ENCODE measurements at places on chromosomes 4 and X.

DNA sequence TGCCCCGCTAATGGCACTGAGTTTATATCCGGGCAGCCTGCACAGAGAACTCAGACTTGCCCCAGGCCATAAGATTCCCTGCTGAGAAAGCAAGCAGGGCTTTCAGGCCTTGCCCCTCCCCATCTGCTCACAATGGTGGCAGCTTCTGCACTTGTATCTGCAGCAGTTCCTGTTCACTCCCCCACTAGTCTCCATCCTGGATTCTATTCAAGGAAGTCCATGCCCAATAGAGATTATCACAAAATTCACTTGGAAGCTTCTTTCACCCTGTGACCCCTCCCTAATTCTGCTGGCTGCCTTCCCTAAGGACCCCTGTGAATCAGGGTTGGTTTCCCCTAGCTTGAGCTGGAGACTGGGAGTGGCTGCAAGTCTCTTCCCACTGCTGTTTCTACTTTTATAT, 34.5 kb upstream of the UCP1 start:
- no peak for DNase-seq

DNA sequence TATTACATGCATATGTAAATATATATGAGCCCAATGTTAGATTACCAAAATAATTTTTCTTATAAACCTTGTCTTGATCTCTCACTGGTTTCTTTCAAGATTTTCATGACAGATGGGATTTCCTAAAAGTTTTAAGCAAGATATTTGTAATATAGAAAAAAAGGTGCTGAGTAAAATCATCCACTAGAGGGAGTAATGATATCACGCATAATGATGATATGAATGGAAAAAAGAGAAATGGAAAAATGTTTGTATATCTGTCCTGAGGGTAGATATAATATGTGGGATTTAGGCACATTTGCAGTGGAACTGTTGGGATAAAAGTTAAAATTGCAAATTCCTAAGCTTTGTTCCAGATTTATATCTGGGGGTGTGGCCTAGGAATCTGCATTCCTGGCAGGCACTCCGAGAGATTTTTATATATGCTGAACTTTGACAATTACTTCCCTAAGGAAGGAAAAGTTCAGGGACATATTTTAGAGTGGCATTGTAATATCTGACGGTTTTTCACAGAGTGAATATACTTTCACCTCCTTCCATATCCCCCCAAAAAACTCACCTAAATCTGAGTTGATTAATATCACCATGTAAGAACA, 60.5 kb downstream of the TMA16 start:
- DNase-seq, result no peak

DNA sequence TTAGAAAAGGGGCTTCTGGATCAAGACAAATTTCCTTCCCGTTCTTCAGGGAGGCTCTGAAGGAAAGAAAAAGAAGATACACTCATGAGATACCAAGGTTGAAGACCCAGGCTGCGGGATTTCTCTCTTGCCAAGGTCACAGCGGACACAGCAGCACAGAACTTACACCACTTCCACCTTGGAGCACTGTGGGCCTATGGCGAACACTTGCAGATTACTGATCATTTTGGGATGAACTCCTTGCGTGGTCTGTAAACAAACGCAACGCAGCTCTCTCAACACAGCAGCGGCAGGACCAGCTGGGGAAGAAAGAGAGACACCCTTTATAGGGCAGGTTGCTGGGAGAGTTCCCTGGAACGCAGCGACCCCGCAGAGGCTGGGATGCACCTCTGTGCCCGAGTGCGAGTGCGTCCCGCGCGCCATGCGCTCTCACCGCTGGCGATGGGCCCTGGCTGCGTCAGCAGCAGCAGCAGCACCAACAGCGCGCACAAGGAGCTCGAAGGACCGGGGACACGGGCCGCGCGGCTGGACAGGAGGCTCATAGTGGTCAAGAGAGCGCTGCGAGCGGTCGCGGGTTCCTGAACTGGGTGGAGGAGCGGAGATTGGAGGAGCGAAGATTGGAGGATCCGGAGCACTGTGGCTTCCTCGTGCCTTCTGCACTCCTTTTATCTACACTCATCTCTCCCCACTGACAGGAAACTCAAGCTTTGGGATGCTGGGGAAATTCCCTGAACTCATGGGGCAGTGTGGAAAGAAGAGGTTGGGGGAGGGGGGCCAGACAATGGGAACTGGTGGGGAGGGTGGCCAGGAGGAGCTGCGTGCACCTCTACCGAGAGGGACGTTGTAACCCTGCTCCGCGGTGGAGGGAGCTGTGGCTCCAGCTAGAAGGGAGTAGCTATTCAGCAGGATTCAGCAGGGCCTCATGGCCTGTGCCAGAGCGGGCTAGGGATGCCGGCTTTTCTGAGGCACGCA, at the start of gene CXCL5:
CXCL5 (minus strand) TSS at position 638 of the 972 bp plus-strand sequence; CDS start at position 542, 96 bp downstream.
- no peak for DNase-seq

GRCh38 chrX:31929366-31929765, 857.5 kb upstream of the FTHL17 start:
- no peak for DNase-seq

DNA sequence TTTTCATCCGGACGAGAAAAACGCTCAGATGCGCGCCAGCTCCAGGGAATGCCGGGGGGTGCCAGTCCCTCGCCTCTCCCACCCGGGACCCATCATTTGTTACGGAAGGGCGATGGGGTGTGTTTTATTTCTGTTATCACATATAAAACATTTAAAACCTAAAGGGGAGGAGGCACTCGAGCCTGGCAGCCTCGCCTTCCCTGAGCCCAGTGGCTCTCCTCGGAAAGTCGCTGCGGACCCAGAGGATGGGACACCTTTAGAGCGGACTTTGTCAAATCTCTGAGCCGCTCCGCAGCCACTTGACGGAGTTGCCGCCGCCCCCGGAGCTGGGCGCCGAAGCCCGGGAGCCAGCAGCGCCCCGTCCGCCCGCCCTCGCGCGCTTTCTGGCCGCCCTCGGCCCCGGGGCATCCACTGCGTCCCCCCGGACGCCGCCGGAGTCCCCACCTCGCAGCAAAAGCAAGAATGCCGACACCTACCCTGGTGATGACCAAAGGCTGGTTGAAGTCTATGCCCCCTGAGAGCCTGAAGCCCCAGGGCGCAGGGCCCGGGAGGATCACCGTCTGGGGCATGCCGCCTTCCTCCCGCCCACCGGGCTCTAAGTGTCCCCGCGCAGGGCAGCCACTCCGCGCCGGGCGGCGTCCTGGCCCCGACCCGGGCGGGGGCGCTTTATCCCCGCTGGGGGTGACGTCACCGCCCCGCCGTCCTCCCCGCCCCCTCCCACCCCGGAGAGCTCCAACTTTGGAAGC, at the start of gene PDLIM3:
PDLIM3 (minus strand) TSS at position 642 of the 746 bp plus-strand sequence; CDS start at position 569, 73 bp downstream.
- DNase-seq, result no peak

DNA sequence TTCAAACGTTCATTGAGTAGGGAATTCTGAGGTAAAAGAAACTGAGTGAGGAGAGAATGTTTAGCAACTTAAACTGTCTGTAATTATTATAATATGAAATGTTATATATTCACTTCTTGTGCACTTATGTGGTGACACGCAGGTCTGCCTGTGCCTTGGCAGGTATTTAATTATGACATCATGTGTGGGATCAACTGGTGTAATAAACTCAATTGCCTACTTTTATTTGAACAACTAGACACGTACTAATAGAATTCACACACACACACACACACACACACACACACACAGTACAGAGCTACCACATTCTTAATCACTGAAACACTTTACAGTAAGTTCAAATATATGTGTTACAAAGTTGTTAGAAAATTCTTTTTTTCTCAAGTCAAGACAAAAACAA, 20.7 kb upstream of the SLC25A31 start:
- no peak for DNase-seq

DNA sequence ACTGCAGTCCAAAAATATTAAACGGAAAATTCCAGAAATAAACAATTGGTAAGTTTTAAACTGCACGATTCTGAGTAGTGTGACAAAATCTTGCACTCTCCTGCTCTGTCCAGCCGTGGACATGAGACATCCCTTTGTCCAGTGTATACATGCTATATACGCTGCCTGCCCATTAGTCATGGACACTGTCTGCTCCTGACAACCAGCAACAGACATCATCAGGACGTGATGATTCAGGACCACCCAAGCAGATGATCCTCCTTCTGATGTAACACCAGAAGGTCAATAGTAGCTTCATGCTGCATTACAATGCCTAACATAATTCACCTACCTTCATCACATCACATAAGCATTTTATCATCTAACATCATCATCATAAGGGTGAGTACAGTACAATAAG, 36.3 kb downstream of the ATRX start:
- no peak for DNase-seq

GRCh38 chrX:28717864-28718263, 130.6 kb downstream of the IL1RAPL1 start:
- DNase-seq, result no peak

- no peak for DNase-seq
These were observed 130.9 kb downstream of the RNF150 start for GRCh38 chr4:141002323-141002805.

DNA sequence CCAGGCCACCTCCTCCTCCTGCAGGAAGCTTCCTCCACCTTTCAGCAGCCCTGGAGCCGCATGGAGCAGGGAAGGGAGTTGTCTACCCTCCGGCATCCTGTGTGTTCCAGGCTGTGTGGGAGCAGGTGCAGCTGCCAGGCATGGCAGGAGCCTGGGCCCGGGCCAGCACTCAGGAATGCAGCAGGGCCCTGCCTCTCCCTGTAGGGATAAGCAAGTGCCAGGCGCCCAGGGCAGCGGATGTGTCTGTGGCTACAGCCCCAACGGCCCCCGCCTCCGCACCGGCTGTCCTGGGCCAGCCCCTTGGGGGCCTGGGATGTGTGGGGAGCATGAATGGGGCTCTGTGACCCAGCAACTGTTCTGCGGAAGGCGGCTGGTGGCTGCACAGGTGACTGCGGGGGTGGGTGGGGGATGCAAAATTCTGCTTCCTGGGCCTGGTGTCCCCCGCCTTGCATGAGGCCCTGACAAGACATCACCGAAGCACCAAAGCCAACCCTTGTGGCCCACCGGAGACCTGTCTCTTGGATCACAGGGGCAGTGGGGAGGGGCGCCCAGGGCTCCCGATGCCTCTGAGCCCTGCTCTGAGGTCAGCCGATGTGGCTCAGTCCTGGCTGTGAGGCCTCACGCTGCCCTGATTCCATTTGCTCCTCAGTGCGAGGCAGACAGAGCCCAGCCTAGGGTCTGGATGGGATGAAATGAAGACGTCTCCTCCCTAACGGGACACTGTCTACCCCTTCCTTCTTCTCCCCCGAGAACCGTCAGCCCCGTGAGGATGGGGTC, 1.4 kb upstream of the DOK7 start:
- no peak for DNase-seq

DNA sequence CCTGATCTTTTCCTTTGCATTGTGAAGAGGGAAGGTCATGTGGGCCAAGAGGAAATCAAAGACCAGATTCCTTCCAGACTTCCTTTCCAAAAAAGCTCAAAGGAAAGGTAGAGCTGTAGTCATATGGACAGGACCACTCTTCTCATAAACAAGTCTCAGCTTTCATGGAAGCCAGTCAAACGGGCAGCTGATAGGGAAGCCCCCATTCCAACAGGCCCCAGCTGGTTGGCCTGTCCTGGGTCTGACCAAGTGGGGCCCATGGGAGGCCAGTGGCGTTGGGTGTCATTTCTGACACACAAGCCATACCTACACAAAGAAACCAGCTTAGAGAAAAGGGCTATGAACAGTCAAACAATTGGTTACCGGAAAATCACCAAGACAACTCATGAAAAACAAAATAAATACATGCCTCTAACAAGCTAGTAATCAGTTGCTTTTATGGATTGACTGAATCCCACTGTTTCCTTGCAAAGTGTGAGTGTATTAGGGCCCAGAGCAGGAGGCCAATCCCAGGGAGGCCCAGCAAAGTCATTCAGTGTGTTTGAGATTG, 149.6 kb upstream of the MAMLD1 start:
- no peak for DNase-seq

GRCh38 chr4:25870081-25870480, 7.3 kb upstream of the SEL1L3 start:
- DNase-seq, result no peak

- DNase-seq, result no peak
These were observed 12.1 kb upstream of the ING2 start for GRCh38 chr4:183492791-183493222.

DNA sequence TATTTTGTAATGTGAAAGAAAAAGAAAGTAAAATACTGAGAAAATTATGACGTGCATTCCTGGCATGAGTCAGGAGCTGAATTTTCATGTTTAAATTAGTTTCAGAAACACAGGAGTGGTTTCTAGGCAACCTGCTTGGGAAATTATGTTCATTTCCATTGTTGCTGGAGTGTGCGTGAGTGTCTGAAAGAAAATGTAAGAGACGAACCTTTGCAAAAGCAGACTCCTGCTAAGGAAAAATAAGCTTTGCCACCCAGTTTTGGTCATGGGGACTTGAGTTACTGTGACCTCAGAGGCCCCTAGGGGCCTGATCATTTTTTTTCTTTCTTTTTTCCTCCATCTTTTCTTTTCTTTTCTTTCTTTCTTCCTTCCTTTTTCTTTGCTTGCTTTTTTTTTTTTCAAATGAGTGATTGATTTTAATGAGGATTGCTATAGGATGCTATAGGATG, 18.8 kb upstream of the CHRNA9 start:
- DNase-seq, result no peak

DNA sequence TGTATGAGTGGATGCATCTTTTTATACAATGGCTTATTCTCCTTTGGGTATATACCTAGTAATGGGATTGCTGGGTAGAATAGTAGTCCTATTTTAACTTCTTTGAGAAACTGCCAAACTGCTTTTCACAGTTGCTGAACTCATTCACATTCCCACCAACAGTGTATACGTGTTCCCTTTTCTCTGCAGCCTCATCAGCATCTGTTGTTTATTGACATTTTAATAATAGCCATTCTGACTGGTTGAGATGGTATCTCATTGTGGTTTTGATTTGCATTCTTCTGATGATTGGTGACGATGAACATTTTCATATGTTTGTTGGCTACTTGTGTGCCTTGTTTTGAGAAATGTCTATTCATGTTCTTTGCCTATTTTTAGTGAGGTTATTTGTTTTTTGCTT, 687.0 kb upstream of the EPHA5 start:
- no peak for DNase-seq

DNA sequence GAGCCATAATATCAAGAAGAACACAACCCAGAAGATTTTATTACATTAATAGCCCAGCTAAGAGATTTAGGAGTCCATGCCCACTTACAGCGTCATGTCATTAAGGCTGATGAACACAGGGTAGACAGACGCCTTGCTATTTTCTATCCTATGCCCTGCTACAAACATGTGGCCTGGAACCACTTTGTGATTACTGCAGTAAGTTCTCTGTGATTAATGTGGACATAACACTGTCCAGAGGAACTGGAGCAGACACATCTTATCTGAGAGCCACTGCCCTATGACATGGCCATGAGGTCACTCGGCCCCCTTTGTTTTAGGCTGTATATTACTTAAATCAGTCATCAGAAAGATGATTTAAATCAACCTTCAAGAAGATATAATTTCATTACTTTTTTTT, 211.7 kb downstream of the MAML3 start:
- DNase-seq, result no peak

GRCh38 chrX:139297638-139298037, 232.9 kb upstream of the F9 start:
- no peak for DNase-seq

GRCh38 chr4:113221990-113222389, 172.5 kb downstream of the ANK2 start:
- DNase-seq, result no peak

GRCh38 chrX:119745283-119745848, 13.0 kb upstream of the SOWAHD start:
- DNase-seq, result no peak

- DNase-seq, result no peak
These were observed 1034.8 kb downstream of the PDHA2 start for GRCh38 chr4:96874657-96875056.
